ENCODE measurements at places on chromosomes 3 and 15.
A peak's percentile ranks its signal among the peaks of the same experiment; 100 is the strongest.

- ATAC-seq: no peak
Observed at GRCh38 chr3:26011276-26011675, 221.4 kb downstream of the OXSM start.

DNA sequence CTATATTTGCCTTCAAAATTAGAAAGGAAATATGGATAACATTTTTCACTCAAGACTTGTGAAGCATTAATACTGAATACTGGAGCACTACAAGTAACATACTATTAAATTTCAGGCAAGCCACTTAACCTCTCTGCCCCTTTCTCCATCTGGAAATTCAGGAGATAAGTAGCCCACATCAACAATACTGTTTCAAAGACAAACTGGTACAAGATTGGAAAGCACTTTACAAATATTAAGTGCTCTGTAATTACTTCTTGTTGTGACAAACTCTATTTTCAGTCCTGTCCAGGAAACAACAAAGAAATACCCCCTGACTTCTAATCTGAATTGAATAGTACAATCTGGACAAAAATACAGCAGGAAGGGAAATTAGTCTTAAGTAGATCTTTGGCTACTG is 49.3 kb downstream of the TMEM212 start:
- no peak for ATAC-seq

DNA sequence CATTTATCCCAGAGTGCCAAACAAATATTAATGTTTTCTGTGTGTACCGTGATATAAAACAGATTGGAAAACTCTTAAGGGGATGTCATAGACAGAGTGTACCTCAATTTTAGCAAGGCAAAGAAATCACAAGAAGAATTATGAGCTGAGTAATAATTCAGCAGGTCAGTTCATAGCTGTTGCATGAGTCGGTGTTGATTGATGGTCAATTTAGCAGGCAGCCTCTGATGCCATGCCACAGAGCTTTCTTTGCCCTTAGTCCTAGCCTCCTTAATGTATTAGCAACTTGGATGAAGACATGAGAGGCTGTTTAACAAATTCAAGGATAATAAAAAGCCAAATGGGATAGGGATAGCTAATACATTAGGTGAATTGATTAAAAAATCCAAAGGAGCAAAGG is 6.8 kb downstream of the SLC35A5 start:
- ATAC-seq: peak; percentile 80

DNA sequence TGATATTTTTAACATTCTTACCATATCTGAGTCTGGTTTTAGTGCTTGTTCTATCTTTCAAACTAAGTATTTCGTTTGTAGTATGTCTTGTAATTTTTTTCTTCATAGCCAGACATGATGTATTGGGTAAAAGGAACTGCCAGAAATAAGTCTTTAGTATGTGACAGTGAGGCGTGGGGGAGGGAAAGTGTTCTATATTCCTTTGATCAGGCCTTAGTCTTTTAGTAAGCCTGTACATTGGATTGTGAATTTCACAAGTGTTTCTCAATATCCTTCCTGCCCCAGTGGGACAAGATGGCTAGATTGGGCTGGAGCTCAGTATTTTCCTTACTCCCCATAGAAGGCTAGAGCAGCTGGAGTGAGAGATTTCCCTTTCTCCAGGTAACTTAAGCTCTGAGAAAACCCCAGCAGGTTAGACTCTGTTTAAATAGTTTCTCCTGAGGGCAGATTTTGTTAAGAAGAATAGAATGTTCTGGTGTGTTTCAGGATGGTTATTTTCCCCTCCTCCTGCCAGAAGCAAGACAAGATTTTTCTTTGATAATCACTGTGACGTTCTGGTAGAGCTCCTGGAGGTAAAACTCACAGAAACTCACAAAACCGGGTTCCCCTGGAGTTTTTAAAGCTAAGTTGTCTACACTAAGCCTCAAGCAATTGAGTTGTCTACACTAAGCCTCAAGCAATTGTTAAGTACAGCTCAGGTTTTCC is 140.7 kb upstream of the ARPP21 start:
- no peak for ATAC-seq
